ENCODE measurements at places on chromosomes 3 and 15.
A peak's percentile ranks its signal among the peaks of the same experiment; 100 is the strongest.

- no peak for DNase-seq
These were observed 23.1 kb upstream of the GABPB1 start for GRCh38 chr15:50377867-50378751.

- peak; percentile 73 for DNase-seq
These were observed 9.2 kb upstream of the SEMA4B start for GRCh38 chr15:90191794-90192509.

GRCh38 chr15:60363087-60363549 lies 34.7 kb downstream of the ANXA2 start:
- no peak for DNase-seq

DNA sequence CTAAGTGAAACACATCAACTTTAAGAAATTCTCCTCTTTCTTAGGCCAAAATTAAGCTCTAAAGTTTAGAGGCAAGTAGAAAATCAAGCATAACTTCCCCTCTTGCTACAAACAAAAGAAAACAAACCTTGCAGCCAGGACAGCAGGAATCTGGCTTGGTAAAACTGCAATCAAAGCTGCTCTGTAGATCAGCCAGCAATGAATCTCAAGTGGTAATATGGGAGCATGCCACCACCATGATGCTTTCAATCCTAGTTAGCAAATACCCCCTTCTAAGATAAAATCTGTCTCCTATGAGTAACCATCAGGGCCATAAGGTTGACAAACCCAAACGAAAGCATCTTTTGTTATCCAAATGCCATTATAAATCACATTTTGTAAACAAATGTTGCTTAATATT lies 208.3 kb upstream of the PLSCR5 start:
- no peak for DNase-seq

DNA sequence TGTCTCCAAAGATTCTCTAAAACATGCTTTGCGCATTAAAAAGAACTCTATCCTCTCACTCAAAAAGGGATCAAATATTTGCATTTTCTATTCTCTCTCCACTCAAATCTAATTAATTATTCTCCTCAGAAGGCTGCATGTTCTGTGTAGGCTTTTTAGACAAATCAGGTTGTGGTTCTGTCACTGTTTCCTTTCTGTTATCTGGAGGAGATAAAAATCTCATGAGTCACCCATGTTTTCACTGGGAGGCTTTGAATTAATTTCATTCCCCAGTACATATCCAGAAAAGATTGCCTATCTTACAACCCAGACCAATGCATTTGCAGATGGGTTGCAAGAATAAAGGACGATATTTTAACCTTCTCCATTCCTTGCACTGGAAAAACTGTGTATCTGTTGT lies 446.5 kb downstream of the GRM7 start:
- no peak for DNase-seq

- DNase-seq = no peak
These were observed 65.9 kb downstream of the RPL22L1 start for GRCh38 chr3:170804078-170804477.

GRCh38 chr15:36066757-36067156 lies 512.7 kb upstream of the CDIN1 start:
- DNase-seq = no peak

DNA sequence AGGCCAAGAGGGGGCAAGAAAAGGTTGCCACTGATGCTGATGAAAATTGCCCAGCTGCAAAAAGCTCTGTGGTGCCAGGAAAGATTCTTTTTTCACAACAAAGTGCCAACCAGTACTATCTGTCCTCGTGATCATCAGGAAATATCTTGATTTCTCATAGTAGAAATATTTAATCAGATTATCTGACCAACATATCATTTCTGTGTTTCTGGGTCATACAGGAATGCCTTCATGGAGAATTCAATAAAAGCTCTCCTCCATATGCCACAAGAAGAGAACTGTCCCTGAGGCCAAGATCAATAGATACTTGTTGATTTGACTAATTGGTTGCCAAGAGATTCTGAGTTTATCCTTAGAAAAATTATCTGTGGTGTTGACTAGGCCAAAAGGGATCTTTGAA lies 63.5 kb downstream of the FSIP1 start:
- no peak for DNase-seq

GRCh38 chr15:47218295-47218694 lies 499.0 kb upstream of the SEMA6D start:
- DNase-seq = no peak

DNA sequence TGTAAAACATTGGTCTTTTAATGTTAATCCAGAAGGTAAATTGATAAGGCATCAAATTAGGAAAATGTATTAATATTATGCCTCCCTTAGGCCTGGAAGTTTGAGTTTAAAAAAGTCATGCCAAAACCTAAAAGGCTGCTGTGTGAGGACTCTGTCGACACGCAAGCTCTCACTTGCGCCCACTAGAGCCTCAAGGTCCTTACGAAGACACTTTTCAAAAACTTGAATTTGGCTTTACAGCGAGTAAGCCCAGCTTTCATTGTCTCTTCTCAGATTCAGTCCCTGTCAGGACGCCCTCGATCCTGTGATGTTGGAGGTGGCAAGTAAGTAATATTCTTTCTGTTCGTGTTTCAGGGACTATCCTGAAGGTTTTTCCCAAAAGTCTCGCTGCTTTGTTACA lies 89.7 kb downstream of the CRTC3 start:
- no peak for DNase-seq

- DNase-seq = no peak
These were observed 50.9 kb downstream of the CORO2B start for GRCh38 chr15:68629519-68630210.

- no peak for DNase-seq
These were observed 1.3 kb downstream of the SPSB4 start for GRCh38 chr3:141052201-141053069.

GRCh38 chr15:79815468-79815867 lies 81.3 kb downstream of the MTHFS start:
- peak; percentile 52 for DNase-seq

GRCh38 chr15:85961821-85962220 lies 117.8 kb upstream of the AGBL1 start:
- DNase-seq = no peak

GRCh38 chr3:159838938-159839337 lies 149.7 kb upstream of the IL12A start:
- DNase-seq = no peak

- no peak for DNase-seq
These were observed 333.6 kb upstream of the C2CD4B start for GRCh38 chr15:62498712-62499111.

All from gastrocnemius medialis (tissue), 4 donors.